K562 (cell line): ENCODE measurements at places on chromosomes 3 and 15. TPM values are rescaled to one million over a fixed set of nuclear protein-coding genes. Genes with fewer than 3 reads are reported as not detected.

DNA sequence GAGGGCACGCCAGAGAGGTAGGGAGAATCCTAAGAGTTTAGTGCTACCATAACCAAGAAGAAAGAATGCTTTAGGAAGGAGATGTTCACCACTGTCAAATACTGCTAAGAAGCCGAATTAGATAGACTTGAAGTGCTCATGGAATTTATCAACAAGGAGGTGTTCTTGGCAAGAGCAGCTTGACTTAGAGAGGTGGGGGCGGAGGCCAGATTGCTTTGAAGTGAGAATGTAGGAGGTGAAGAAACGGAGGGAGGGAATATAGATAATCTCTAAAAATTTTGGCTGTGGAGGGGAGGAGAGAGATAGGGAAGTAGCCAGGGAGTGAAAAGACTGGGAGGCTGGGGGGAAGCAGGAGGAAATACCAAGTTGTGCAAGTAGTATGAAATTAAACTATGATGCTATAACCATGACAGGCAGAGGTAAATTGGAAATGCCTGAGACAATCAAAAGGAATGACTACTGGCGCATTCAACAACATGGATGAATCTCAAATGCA lies 35.5 kb downstream of the GADL1 start:
- DNase-seq = no peak
- H3K36me3 ChIP-seq = no peaks in the 10 kb centered on the region
- H3K27ac ChIP-seq = no peak overlapping the region

DNA sequence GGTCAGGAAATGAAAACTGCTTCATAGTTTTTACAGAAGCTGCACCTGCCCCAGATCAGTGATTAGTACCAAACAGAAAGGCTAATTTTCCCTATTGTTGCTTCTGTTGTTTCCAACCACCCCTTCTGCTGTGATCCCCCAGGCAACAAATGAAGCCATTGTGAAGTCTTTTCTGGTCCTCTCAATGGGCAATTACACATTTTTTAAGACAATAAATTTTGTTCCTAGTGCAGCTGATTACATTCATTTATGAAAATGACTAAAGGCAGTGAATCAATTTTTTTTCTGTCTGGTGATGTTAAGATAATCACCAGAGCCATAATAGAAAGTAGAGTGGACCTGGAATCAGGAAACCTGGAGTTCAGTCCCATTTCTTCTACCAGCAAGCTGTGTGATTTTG lies 32.7 kb downstream of the GLDN start:
- H3K4me3 ChIP-seq = no peak overlapping the region
- no peaks in the 10 kb centered on the region for H3K36me3 ChIP-seq
- DNase-seq = no peak
- no peak overlapping the region for H3K27ac ChIP-seq

The ACKR4 gene
- not detected in 2 replicates for total RNA-seq

- peaks cover 23% of the 10 kb centered on the region for H3K27me3 ChIP-seq
- H3K4me1 ChIP-seq = no peaks in the 10 kb centered on the region
- no peak overlapping the region for H3K27ac ChIP-seq
- H3K36me3 ChIP-seq = no peaks in the 10 kb centered on the region
- DNase-seq = no peak
Observed at GRCh38 chr15:98758224-98758623, 109.9 kb downstream of the IGF1R start.

GRCh38 chr3:168824107-168824506 lies 728.4 kb upstream of the GOLIM4 start:
- H3K4me1 ChIP-seq = no peaks in the 10 kb centered on the region
- H3K4me3 ChIP-seq = no peak overlapping the region
- no peak for DNase-seq

The SYNPR gene
- not detected in 2 replicates for total RNA-seq

DNA sequence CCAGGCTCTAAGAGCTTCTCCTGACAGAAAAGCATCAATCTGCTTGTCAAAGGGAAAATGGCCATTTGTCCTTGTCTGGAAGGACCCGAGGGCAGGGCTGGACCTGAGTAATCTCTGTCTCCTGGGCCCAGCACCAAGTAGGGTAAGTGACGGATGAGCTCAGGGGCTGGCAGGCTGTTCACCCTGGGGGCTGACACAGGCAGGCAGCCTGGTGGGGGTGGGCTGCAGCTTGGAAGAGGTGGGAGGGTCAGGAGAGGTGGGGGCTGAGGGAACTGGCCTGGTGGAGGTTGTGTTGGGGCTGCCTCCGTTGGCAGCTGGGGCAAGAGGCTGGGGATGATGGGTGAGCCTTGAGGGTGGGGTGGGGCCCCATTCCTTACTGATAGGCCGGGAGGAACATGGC lies 42.3 kb upstream of the ADPGK start:
- no peak overlapping the region for H3K4me3 ChIP-seq
- no peaks in the 10 kb centered on the region for H3K4me1 ChIP-seq
- no peaks in the 10 kb centered on the region for H3K36me3 ChIP-seq
- no peak overlapping the region for H3K27ac ChIP-seq
- H3K27me3 ChIP-seq = peaks cover 16% of the 10 kb centered on the region
- DNase-seq = no peak

GRCh38 chr3:54826251-54826691 lies 101.6 kb downstream of the LRTM1 start:
- no peak overlapping the region for H3K27ac ChIP-seq
- H3K27me3 ChIP-seq = no peaks in the 10 kb centered on the region
- H3K4me1 ChIP-seq = no peaks in the 10 kb centered on the region
- no peak for DNase-seq
- no peak overlapping the region for H3K4me3 ChIP-seq

The SATB1 gene
- total RNA-seq = 0.67 and 0.75 TPM in 2 replicates

- DNase-seq = no peak
- no peaks in the 10 kb centered on the region for H3K27me3 ChIP-seq
- no peaks in the 10 kb centered on the region for H3K36me3 ChIP-seq
- no peaks in the 10 kb centered on the region for H3K4me1 ChIP-seq
- no peak overlapping the region for H3K27ac ChIP-seq
- no peak overlapping the region for H3K4me3 ChIP-seq
Observed at GRCh38 chr3:78969483-78969882, 798.3 kb downstream of the ROBO1 start.

DNA sequence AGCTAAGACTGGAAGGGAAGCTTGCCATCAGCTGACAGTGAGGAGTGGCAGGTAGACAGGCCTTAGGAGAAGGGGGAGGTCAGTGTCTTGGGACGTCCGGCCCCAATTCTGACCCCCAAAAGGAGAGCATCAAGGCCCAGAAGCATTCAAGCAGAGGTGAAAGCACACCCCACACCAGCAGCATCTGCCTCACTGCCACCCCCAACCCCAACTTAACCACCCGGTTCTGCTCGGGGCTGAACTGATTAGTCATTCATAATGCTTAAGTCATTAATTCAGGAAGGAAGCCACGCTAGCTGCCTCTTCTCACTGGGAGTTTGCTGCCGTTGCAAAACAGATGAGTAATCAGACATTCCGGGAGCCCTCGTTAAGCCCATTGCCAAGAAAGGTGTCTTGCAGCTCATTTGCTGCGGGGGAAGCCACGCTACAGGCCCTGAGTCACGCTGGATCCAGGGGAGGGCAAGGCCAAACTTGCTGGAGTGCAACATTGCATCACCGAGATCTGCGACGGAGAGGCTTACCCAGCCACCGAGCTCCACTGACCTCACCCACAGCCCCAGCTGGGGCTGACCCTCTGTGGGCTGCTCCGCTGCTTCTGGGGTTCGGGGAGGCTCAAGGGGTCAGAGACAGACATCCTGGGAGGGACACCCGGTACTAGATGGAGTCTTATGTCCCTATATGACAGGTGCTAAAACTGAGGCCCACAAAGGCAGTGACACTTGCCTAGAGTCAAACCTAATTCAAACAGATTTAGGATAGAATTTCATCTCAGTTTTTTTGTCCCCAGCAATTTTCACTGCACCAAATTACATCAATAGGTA lies 46.4 kb upstream of the HES1 start:
- no peak overlapping the region for H3K4me3 ChIP-seq
- peaks cover 26% of the 10 kb centered on the region for H3K4me1 ChIP-seq
- no peaks in the 10 kb centered on the region for H3K27me3 ChIP-seq
- H3K36me3 ChIP-seq = no peaks in the 10 kb centered on the region
- peak overlapping the region; percentile 86 for H3K27ac ChIP-seq
- peak; percentile 91 for DNase-seq

GRCh38 chr3:11523572-11524101 lies 120.1 kb downstream of the VGLL4 start:
- DNase-seq = no peak
- H3K27ac ChIP-seq = no peak overlapping the region
- H3K4me1 ChIP-seq = no peaks in the 10 kb centered on the region
- H3K4me3 ChIP-seq = no peak overlapping the region
- H3K36me3 ChIP-seq = no peaks in the 10 kb centered on the region; the same call in 2 of the 3 replicates
- H3K27me3 ChIP-seq = no peaks in the 10 kb centered on the region; the same call in 2 of the 3 replicates

DNA sequence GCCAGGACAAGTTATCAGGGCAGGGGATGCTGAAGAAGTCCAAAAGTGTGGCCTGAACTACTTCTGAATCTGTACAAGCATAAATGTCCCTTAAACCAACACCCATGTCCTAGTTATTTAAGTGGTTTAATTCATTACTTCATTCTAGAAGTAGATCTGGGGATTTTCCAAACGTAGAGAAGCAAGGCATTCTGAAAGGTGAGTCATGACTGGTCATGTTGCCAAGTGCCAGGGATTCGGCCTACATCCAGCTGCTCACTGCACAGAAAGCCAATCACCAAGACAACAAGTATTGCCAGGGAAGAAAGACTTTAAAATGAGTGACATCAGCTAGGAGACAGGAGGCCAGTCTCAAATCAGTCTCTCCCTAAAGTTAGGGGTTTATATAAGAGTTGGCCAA lies 396.6 kb downstream of the GABRB3 start:
- H3K4me3 ChIP-seq = no peak overlapping the region
- H3K4me1 ChIP-seq = no peaks in the 10 kb centered on the region
- no peak for DNase-seq
- no peaks in the 10 kb centered on the region for H3K27me3 ChIP-seq
- H3K27ac ChIP-seq = no peak overlapping the region

The OXSM gene
- total RNA-seq = 28.4 and 29.9 TPM in 2 replicates

- no peak overlapping the region for H3K4me3 ChIP-seq
- no peaks in the 10 kb centered on the region for H3K27me3 ChIP-seq
- peaks cover 43% of the 10 kb centered on the region for H3K4me1 ChIP-seq
- H3K36me3 ChIP-seq = peaks cover 66% of the 10 kb centered on the region
- no peak overlapping the region for H3K27ac ChIP-seq
Observed at GRCh38 chr3:186946756-186947375, 16.5 kb downstream of the ST6GAL1 start.

DNA sequence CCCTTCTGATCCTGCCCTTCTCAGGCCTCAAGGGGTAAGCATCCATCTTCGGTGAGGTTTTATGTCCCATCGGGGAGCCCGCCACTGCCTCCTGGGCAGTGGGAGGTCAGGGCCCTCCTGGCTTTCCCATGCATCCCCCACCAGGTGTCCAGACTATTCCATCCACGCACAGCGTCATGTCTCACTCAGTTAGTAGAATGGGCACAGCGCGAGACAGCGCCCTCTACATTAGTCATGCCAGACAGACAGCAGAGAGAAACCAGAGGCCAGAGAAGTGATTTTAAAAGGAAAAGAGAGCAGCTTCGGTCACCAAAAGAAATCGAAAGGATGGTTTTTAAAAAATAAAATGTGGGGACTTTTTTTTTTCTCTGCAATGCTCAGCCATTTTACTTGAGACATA lies 49.8 kb downstream of the ZDHHC3 start:
- no peaks in the 10 kb centered on the region for H3K27me3 ChIP-seq
- DNase-seq = no peak
- peaks cover 53% of the 10 kb centered on the region for H3K36me3 ChIP-seq
- peaks cover 16% of the 10 kb centered on the region for H3K4me1 ChIP-seq
- no peak overlapping the region for H3K27ac ChIP-seq
- no peak overlapping the region for H3K4me3 ChIP-seq

The SENP8 gene
- total RNA-seq = 2.4 and 2.8 TPM in 2 replicates

- H3K36me3 ChIP-seq = no peaks in the 10 kb centered on the region
- no peaks in the 10 kb centered on the region for H3K4me1 ChIP-seq
- no peak overlapping the region for H3K27ac ChIP-seq
- no peak overlapping the region for H3K4me3 ChIP-seq
Observed at GRCh38 chr3:160370987-160371857, 27.8 kb downstream of the IFT80 start.

DNA sequence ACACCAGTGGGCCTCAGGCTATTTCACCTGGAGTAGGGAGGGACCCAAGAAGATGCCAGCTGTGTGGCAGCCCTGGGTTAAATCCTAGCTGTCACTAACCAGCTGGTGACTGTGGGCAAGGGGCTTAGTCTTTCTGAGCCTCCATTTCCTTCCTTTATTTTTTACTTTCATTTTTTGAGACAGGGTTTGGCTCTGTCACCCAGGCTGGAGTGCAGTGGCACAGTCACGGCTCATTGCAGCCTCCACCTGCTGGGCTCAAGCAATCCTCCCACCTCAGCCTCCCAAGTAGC lies 108.0 kb upstream of the SMAD3 start:
- H3K4me1 ChIP-seq = peaks cover 5% of the 10 kb centered on the region; the same call in 1 of the 3 replicates
- no peaks in the 10 kb centered on the region for H3K36me3 ChIP-seq
- no peak for DNase-seq
- H3K27me3 ChIP-seq = no peaks in the 10 kb centered on the region
- no peak overlapping the region for H3K4me3 ChIP-seq

DNA sequence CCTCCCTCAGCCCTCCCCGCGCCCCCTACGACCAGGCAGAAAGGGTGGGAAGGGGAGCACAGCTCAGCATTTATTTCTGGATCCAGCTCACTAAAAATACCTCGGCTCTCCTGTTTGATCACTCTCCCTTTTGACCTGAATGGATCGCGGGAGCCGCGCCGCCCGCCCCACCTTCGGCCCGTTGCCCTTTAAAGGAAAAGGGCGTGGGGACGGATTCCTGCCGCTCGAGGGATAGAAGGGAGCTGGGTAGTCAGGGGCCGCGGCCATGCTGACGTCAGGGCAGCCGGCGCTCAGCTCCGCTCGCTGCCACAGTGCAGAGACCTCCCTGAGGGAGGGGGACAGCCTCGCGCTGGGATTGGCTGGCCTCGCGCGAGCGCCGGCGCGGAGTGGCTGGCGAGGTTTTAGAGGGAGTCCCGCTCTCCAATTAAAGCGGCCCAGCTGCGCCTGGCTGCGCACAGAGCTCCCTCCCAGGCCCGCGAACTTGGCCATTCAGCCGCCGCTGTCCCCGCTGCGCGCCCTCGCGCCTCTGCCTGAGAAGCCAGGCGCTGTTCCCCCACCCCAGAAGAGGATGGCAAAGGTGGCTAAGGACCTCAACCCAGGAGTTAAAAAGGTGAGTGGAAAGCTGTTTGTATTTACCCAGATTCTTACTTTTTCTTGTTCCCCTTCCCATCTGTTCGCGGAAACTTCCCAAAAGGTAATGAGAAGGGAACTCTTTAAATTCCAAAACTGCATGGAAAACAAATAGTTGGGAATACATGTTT lies at the start of gene LMCD1:
Gene LMCD1, plus strand, starts transcription at position 453 of the 761 bp plus-strand sequence. Its CDS starts 116 bp downstream, at position 569.
- no peaks in the 10 kb centered on the region for H3K36me3 ChIP-seq
- H3K4me3 ChIP-seq = no peak within 1 kb of the TSS
- DNase-seq = peak; percentile 70
- H3K4me1 ChIP-seq = no peaks in the 10 kb centered on the region

The CNOT10 gene
- total RNA-seq = 91.7 and 102 TPM in 2 replicates

GRCh38 chr15:60074181-60074885 lies 70.2 kb downstream of the FOXB1 start:
- H3K27me3 ChIP-seq = peaks cover 12% of the 10 kb centered on the region; the same call in 2 of the 3 replicates
- no peak overlapping the region for H3K27ac ChIP-seq
- no peaks in the 10 kb centered on the region for H3K4me1 ChIP-seq
- H3K36me3 ChIP-seq = no peaks in the 10 kb centered on the region
- H3K4me3 ChIP-seq = no peak overlapping the region
- DNase-seq = no peak

- DNase-seq = no peak
- H3K36me3 ChIP-seq = no peaks in the 10 kb centered on the region
- no peak overlapping the region for H3K4me3 ChIP-seq
- H3K27me3 ChIP-seq = no peaks in the 10 kb centered on the region
Observed at GRCh38 chr3:146896711-146897110, 291.6 kb upstream of the PLSCR5 start.

- DNase-seq = no peak
- H3K36me3 ChIP-seq = 0 out of 3 replicates have a peak, but pooled peaks cover 2% of the 10 kb centered on the region
- no peak overlapping the region for H3K4me3 ChIP-seq
- no peaks in the 10 kb centered on the region for H3K27me3 ChIP-seq
Observed at GRCh38 chr3:112115161-112115739, 17.8 kb downstream of the GCSAM start.
